ENCODE measurements at places on chromosomes 3 and 15.

DNA sequence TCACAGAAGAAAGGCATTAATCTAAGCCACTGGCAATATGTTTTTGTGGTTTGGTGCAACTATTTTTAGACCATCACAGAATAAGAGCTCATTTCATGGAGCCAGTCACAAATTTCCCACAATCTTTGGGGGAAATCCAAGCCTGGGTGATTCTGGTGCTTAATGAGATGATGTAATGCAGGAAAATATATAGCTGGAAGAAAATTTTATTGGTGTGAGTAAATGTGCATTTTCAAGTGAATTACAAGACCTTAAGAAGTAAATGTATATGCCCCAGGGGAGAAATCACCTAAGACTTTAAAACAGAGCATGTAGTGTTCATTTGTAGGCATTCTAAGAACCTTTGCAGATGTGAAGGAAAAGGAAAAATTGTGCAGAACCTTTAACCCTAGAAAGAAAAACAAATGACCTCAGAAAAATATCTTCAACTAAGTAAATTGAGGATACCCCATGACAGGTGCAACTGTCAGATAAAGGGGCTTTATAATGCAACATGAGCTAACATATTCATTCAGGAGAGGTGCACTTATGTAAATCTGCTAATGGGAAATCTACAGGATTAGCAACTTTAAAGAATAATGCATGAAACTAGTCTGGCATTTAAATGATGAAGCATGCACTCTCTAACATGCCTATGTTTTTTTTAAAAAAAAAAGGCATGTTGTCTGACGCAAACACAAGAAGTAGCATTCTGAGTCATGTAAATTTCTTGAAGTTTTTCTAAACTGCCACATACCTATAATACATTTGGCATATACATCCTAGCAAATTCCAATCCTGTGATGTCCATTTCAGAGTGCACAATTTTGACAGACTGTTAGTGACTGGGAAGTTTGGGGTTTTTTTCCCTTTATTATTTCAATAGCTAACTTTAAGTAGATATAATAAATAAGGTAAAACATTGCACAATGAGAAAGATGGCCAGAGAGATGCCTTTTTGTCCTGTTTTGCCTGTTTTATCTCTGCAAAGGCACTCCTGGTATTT lies 105.1 kb downstream of the MEX3B start:
- DNase-seq, result no peak

GRCh38 chr3:14562121-14562890 lies 22.2 kb upstream of the GRIP2 start:
- no peak for DNase-seq

DNA sequence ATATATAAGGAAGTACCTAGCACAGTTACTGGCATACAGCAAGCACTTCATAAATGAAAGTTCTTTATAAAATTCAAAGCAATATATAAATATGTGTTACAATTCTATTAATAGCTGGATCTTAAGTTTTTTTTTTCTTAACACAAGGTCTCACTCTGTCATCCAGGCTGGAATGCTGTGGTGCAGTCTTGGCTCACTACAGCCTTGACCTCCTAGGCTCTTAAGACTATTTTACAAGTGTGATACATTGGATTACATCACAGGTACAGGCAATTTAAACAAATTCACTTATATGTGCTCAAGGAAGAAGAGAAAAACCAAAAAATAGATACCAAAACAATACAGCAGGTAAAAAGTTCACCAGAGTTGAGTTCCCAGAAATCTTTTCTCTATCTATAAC lies 60.6 kb downstream of the ZNF280D start:
- DNase-seq, result no peak

DNA sequence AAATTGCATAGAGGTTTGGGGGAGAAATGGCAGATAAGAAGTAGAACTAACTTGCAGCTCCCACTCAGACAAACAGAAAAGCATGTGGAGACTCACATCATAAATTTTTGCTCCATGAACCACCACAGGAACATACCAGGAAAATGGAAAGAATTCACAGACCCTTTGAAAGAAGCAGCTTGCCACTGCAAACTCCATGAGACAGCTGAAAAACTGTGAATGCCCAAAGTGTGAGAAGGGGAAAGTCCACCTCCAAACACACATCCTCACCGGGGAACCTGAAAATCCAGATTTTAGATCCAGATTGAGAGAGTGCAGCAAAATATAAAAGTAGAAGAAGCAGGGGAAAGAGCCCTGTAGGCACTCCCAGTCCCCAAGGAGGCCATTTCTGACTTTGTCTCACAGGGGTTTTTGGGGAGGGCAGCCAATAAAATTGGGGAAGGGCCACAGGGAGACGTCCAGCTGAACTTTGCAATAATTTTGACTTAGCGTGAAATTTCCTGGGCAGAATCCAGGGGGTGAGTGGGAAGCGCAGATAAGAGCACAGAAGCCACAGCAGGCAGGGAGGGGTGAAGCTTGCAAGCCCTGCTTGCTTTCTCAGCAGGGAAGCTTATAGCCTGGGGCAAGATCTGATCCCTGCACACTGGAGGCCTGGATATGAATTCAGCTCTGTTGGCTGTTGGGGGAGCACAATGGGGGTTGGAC lies 183.4 kb upstream of the UBE2E2 start:
- DNase-seq, result no peak

DNA sequence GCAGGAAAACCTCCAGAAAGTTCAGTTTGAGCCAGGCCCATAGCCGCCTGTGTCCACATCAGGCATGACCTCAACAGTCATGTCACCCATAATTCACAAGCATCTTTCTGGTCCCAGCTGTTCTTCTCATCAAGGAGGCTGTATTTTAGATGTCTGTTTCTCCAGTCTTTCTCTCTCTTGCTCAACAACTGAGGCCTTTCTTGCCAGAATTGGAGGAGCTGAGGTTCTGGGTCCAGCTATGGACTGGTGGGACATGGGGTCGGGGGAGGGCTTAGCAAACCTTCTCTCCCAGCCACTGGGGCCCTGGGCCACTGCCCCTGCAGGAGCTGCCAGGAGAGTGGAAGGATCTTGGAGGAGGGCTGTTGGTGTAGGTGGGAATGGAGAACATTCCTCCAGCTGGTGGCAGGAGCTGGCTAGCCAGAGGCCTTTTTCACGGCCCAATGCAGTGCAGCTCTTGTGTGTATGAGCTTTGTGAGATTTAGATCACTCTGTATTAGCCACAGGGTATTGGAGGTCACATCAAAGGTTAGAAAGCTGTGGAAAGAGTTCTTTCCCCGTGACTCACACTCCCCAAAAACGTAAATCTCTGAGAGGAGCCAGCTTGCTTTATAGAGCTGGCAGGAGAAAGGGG lies 23.5 kb downstream of the MAGEF1 start:
- no peak for DNase-seq

DNA sequence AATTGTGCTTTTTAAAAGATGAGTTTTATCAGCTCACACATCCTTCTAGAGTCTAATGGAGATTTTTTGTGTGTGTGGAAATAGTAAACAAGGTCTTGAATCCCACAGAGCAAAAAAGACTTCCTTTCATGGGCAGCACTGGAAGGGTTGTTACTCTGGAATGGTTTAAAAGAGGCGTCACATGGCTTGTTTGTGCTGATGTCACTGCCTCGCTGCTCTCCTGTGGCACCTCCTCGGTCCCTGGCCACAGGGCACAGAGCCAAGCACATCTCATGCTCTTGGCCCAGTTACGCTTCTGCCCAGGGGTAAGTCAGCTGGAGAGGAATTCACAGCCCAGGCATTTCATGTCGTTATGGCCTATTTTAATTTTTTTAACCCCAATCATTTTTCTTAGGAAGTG lies 53.2 kb downstream of the PGPEP1L start:
- no peak for DNase-seq

DNA sequence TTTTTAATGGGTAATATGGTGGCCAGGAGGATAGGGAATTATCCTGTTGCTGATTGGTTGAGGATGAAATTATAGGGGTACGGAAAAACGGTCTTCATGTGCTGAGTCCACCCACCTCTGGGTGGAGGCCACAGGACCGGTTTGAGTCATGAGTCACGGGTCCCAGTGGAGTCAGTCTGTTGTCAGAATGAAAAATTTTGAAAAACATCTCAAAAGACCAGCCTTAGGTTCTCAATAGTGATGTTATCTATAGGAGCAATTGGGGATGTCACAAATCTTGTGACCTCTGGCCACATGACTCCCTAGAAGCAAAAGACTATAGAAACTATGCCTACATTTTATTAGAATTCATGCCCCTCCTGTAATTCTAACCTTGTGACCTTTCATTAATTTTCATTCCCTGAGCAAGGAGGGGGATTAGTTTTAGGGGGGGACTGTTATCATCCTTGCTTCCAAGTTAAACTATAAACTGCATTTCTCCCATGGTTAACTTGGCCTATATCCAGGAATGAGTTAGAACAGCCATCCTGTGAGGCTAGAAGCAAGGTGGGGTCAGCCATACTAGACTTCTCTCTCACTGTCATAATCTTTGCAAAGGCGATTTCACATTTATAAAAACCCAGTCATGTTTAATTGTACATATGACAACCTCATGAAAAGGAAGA lies 101.2 kb downstream of the TCF12 start:
- no peak for DNase-seq

GRCh38 chr3:194206320-194206719 lies 70.4 kb downstream of the HES1 start:
- DNase-seq, result no peak
